ENCODE measurements at places on chromosomes 7 and 10. TPM values are rescaled to one million over a fixed set of nuclear protein-coding genes. Genes with fewer than 3 reads are reported as not detected.

The CAMK2B gene
- total RNA-seq, result not detected

The IL2RA gene
- total RNA-seq, result 177 TPM

The LRMDA gene
- not detected for total RNA-seq

The CYP3A7 gene
- total RNA-seq, result not detected

The NKX1-2 gene
- not detected for total RNA-seq

The UNC5B gene
- total RNA-seq, result not detected

The CRTAC1 gene
- not detected for total RNA-seq

The OLAH gene
- 0.37 TPM for total RNA-seq

The CLRN3 gene
- total RNA-seq, result not detected

The AEBP1 gene
- total RNA-seq, result 13.0 TPM

The DGKB gene
- total RNA-seq, result not detected

The SMKR1 gene
- 1.6 TPM for total RNA-seq

The TDRD1 gene
- total RNA-seq, result not detected

The XPNPEP1 gene
- total RNA-seq, result 102 TPM

The MET gene
- not detected for total RNA-seq

The MSS51 gene
- 2.9 TPM for total RNA-seq

Measured in activated CD8-positive, alpha-beta T cell treated with anti-CD3 and anti-CD28 coated beads, Interleukin-2, amount 10 ng/mL, durations not matched to agents 7 days and 5 days (primary cell).